CD8-positive, alpha-beta memory T cell (primary cell): ENCODE measurements at places on chromosomes 6 and 20. TPM values are rescaled to one million over a fixed set of nuclear protein-coding genes. Genes with fewer than 3 reads are reported as not detected.

- no peaks in the 10 kb centered on the region for H3K36me3 ChIP-seq
- no peak overlapping the region for H3K27ac ChIP-seq
- H3K27me3 ChIP-seq, result no peaks in the 10 kb centered on the region
- no peak overlapping the region for H3K4me3 ChIP-seq
These were observed 160.8 kb upstream of the PHACTR1 start for GRCh38 chr6:12555781-12556180.

- no peaks in the 10 kb centered on the region for H3K4me1 ChIP-seq
- no peak overlapping the region for H3K27ac ChIP-seq
These were observed 58.6 kb downstream of the EFCAB8 start for GRCh38 chr20:32917191-32917950.

DNA sequence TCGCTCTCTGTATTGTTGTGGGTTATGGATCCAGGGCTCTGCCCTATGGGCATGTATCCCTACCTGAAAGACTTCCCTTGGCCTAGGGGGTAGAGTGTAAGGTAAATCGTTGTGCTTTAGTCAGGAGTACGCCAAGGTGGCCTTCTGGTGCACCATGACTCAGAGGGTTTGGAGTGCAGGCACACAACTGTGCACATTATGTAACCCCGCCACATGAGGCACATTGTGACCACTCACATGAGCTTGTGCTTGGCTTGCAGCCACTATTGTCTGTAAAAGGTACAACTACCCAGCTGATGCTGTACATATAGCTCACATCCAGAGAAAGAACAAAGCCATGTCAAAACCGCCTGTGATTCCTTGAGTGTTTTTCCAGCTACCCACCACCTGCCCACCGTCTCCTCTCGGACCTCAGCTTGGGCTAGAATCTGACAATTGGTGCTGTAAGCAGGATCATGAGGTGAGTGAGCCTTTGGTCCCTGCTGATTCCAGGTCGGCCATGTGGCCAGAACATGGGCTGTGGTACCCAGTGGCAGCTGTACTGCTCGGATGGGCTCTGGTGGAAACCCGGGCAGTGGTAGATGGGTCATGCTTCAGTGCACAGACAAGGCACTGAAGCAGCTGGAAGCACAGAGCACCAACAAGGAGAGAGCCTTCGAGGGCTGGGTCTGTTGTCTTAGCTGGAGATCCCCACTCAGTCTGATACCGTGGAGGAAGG, 33.8 kb downstream of the HDDC2 start:
- H3K4me3 ChIP-seq, result no peak overlapping the region
- H3K27ac ChIP-seq, result no peak overlapping the region
- peaks cover under 1% of the 10 kb centered on the region for H3K36me3 ChIP-seq
- no peaks in the 10 kb centered on the region for H3K27me3 ChIP-seq
- no peak for DNase-seq

DNA sequence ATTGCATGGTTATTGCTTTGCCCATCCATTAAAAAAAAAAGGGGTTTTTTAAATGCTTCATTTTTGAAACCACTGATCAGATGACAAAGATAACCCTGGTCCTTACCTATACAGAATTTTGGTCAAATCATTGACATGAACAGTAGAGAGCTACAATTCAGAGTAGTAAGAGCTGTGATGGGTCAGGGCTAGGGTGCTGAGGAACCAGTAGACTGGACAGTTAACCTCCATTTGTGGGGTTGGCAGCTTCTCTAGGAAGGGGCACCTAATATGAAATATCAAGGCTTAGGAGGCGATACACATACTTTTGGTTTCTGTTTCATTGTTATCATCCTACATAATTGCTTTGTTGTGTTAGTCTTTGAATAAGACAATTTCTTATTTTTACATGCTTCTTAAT, 55.1 kb downstream of the ORC3 start:
- no peak overlapping the region for H3K27ac ChIP-seq
- no peaks in the 10 kb centered on the region for H3K4me1 ChIP-seq
- DNase-seq, result no peak
- peak overlapping the region; percentile 36 for H3K4me3 ChIP-seq
- no peaks in the 10 kb centered on the region for H3K36me3 ChIP-seq

The RBPJL gene
- not detected for total RNA-seq

GRCh38 chr6:3334555-3334954, 75.8 kb downstream of the PSMG4 start:
- DNase-seq, result no peak
- H3K27me3 ChIP-seq, result no peaks in the 10 kb centered on the region
- no peak overlapping the region for H3K27ac ChIP-seq
- H3K36me3 ChIP-seq, result no peaks in the 10 kb centered on the region

GRCh38 chr6:119027465-119027864, 51.0 kb downstream of the FAM184A start:
- H3K27ac ChIP-seq, result no peak overlapping the region
- H3K4me1 ChIP-seq, result no peaks in the 10 kb centered on the region

- H3K27me3 ChIP-seq, result no peaks in the 10 kb centered on the region
- DNase-seq, result peak; percentile 39
- H3K27ac ChIP-seq, result no peak overlapping the region
- H3K4me1 ChIP-seq, result no peaks in the 10 kb centered on the region
These were observed 206.0 kb downstream of the CDC5L start for GRCh38 chr6:44593539-44593944.

DNA sequence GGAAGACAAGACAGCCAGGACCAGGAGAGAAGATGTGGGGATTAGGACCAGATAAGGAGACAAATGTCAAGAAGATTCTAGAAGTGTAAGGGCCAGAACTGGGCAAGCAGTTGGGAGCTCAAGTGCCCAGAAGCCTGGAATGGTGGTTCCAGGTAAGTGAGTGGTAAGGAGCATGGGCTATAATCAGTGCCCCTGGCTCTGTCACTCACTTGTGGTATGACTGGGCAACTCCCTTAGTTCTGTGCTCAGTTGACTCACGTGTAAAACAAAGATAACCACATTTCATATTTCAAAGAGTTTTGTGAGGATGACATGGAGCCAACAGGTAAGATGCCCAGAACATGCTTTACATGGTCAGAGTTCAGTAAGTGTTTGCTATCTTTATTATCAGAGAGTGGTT, 11.2 kb downstream of the CCDC167 start:
- DNase-seq, result no peak
- H3K27me3 ChIP-seq, result no peaks in the 10 kb centered on the region
- peaks cover 50% of the 10 kb centered on the region for H3K4me1 ChIP-seq
- H3K4me3 ChIP-seq, result no peak overlapping the region

DNA sequence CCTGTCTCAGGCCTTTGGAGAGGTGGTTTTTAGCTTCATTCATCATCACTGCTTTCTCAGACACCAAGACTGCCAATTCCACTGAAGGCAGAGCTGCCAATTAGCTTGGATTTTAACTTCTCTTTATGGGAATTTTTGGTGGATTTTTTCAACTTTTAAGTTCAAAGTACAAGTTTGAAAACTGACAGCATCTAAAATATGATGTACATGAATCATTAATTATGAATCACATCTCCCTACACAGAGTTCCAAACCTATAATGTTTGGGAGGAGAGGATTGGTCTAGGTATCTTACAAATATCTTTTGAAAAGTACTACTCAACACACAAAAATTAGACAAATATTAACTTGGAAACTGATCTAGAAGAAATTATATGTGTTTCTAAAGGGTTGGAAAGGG, 25.5 kb downstream of the CNKSR3 start:
- DNase-seq, result no peak
- H3K27me3 ChIP-seq, result no peaks in the 10 kb centered on the region
- no peak overlapping the region for H3K27ac ChIP-seq
- H3K36me3 ChIP-seq, result no peaks in the 10 kb centered on the region
